ENCODE measurements at places on chromosomes 12 and 14.
A peak's percentile ranks its signal among the peaks of the same experiment; 100 is the strongest.

GRCh38 chr14:74601982-74602381 is 10.1 kb downstream of the LTBP2 start:
- no peak for DNase-seq

GRCh38 chr14:51939755-51940301 is 49.5 kb upstream of the RTRAF start:
- DNase-seq, result no peak

GRCh38 chr12:128510511-128510910 is 243.5 kb downstream of the TMEM132C start:
- DNase-seq, result no peak

- DNase-seq, result peak; percentile 50
Measured at GRCh38 chr12:89247541-89247942, 104.8 kb downstream of the DUSP6 start.

DNA sequence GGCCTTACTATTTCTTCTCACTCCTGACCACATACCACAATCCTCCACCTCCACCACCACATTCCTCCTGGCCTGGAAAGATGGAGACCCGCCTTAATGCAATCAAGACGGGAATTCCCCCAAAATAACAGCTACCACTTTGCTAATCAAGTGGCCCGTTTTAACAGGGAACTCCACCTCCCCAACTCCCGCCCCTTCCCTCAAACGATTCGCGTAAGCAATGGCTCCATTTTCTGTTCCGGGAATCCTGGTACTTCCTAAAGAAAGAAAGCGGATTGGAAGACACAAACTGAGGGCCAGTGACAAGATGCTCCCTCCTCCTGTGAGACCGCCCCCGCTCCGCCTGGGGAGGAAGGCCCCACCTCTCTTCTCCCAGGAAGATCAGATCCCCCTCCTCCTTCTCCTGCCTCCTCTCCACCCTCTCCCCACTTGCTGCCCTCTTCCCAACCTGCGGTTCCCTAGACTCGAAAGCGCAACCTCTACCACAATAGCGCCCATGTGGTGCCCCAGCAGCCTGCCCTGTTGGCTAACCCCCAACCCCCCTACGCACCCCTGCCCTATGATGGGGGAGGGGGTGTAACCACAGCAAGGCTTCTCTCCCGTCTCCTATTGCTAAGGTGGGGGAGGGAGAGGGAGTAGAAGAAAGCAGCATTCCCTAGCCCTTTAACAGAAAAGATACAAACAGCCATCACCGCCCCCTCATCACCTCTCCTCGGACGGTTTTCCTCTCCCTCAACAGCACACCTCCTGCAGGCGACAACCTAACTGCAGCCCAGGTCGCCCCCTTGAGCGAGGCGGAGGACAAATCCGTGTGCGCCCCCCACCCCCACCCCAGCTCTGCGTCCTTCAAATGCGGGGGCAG is 777 bp downstream of the ARF3 start:
- DNase-seq, result peak; percentile 97

DNA sequence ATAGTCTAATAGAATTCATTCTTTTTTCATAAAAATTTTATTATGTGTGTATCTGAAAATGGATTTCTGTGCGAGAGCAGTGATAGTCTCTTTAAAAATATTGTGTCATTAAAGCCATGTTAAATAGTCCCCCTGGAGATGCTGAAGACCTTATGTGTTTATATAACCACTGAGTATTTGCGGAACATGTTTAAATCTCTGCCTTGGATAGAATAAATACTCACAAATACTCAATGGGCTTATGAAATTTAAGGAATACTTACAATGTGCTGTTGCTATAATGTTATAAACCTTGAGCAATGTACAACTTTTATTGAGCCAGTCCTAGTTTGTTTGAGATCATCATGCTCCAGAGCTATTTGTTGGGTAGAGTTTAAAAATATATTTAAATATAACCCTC is 226.0 kb downstream of the SNAPC1 start:
- no peak for DNase-seq
